Naive thymus-derived CD8-positive, alpha-beta T cell (primary cell): ENCODE measurements at places on chromosomes 11 and 22. TPM values are rescaled to one million over a fixed set of nuclear protein-coding genes. Genes with fewer than 3 reads are reported as not detected.

Gene KCNK4
- not detected for total RNA-seq

Gene RBMXL2
- total RNA-seq, result not detected

DNA sequence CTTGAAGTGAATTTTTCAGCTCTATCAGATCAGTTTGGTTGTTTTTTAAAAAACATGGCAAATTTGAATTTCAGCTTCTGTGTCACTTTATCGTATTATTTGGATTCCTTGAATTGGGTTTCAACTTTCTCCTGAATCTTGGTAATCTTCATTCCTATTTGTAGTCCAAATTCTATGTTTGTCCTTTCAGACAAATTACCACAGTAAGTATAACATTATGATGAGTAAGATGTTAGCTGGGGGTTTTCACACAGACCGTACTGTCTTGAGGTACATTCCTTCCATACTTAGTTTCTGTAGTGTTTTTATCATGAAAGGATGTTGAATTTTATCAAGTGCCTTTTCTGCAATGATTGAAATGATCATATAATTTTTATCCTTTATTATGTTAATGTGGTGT, 28.0 kb downstream of the OR5B17 start:
- peaks cover 32% of the 10 kb centered on the region for H3K27me3 ChIP-seq
- no peak for DNase-seq
- H3K27ac ChIP-seq, result no peak overlapping the region
- H3K36me3 ChIP-seq, result peaks cover 10% of the 10 kb centered on the region
- H3K4me1 ChIP-seq, result no peaks in the 10 kb centered on the region

Gene SF1
- total RNA-seq, result 1,030 TPM

- no peaks in the 10 kb centered on the region for H3K4me1 ChIP-seq
- no peaks in the 10 kb centered on the region for H3K36me3 ChIP-seq
- no peak overlapping the region for H3K27ac ChIP-seq
- H3K4me3 ChIP-seq, result no peak overlapping the region
- H3K27me3 ChIP-seq, result peaks cover 4% of the 10 kb centered on the region
Measured at GRCh38 chr11:107678632-107678971, 33.3 kb downstream of the SLN start.

DNA sequence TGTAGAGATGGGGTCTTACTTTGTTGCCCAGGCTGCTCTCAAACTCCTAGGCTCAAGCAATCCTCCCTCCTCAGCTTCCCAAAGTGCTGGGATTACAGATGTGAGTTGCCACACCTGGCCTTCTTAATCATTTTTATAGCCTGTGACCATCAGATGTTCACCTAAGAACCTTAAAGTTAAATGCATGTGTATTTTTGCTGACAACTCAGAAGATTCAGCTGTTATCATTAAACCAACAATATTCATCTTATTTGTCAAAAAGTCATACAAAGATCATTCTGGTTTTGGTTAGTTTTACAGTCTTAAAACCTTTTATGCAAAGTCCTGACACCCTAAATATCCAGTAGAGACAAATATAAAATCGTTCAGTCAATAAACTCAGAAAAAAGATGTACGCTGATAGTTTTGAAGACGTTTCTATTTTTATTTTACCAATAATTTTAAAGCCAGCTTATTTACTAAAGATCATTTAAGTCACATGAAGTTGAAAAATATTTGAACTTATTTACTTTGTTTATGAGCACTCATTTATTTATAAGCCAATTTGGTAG, 22.2 kb downstream of the CLDN5 start:
- DNase-seq, result no peak
- H3K27ac ChIP-seq, result no peak overlapping the region
- H3K36me3 ChIP-seq, result no peaks in the 10 kb centered on the region
- peaks cover 14% of the 10 kb centered on the region for H3K4me1 ChIP-seq

DNA sequence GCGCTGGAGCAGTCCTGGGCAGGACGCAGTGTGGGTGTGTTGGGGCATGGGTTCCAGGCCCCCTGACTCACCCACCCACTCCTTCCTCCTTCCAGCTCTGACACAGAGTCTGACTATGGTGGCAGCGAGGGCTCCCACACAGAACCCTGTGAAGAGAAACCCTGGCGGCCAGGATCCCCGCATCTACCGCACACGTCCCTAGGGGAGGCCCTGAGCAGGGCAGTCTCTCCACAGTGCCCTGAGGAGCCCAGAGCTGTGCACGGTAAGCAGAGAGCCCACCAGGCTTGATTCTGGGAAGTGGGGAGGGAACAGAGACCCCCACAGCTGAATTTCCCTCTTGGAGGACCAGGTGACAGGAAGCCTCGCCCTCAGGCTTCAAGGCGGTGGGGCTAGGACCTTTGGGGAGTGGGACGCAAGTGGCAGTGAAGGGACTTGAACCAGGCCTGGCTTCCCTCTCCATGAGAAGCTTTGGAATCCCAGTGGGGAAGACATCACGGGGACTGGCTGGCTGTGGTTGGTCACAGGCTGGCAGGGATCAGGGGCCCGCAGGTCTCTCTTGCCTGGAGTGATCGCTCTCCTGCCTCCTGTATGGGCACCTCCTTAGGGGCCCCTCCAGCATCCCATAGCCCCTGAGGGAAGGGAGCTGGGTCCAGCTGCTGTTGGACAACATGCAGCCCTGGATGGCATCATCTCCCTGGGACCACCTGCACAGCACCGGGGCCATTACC, 96.4 kb upstream of the PARVA start:
- DNase-seq, result no peak
- H3K4me1 ChIP-seq, result no peaks in the 10 kb centered on the region
- no peaks in the 10 kb centered on the region for H3K27me3 ChIP-seq

Gene POLA2
- total RNA-seq, result 24.7 TPM

Gene NXPE1
- not detected for total RNA-seq
